Coronary artery (tissue), 2 donors: ENCODE measurements at places on chromosomes 16 and 17.

DNA sequence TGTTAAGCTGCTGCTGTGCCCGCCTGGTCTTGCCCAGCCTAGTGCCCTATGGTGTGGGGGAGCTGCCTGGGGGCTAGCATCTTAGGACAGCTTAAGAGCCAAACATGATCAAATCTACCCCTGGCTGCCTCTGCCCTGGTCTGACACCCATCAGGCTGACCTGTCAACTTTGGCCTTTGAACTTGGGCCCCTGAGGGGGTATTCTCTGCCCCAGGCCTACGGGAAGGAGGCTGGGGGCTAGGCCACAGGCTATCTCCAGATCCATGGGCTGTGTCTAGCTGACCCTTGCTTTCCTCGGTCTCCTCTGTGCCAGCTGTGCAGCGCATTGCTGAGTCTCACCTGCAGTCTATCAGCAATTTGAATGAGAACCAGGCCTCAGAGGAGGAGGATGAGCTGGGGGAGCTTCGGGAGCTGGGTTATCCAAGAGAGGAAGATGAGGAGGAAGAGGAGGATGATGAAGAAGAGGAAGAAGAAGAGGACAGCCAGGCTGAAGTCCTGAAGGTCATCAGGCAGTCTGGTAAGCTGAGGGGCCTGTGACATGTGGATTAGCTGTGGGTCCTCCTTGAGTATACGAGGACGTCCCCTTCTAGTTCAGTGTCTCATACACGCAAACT lies 3.3 kb upstream of the STARD3 start:
- no peak for DNase-seq

GRCh38 chr16:84283314-84284153 lies 11.1 kb upstream of the WFDC1 start:
- DNase-seq, result no peak

DNA sequence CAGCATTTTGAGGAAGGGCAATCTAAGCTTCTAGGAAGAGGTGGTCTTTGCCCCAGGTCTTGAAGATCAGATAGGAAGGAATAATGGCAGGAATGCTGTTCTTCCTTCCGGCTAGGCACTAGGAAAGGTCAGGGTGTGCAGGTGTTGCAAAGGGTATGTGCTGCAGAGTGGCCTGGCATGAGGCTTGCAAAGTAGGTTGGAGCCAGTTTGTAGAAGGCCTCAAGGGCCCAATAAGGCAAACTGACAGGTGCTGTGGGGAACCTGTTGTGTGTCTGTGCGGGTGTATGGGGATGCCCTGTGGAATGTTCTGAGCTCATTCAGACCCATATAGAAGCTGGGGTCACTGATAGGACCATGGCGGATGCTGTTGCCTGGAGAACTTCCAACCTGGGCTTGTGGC lies 12.7 kb downstream of the MSI2 start:
- DNase-seq, result no peak

DNA sequence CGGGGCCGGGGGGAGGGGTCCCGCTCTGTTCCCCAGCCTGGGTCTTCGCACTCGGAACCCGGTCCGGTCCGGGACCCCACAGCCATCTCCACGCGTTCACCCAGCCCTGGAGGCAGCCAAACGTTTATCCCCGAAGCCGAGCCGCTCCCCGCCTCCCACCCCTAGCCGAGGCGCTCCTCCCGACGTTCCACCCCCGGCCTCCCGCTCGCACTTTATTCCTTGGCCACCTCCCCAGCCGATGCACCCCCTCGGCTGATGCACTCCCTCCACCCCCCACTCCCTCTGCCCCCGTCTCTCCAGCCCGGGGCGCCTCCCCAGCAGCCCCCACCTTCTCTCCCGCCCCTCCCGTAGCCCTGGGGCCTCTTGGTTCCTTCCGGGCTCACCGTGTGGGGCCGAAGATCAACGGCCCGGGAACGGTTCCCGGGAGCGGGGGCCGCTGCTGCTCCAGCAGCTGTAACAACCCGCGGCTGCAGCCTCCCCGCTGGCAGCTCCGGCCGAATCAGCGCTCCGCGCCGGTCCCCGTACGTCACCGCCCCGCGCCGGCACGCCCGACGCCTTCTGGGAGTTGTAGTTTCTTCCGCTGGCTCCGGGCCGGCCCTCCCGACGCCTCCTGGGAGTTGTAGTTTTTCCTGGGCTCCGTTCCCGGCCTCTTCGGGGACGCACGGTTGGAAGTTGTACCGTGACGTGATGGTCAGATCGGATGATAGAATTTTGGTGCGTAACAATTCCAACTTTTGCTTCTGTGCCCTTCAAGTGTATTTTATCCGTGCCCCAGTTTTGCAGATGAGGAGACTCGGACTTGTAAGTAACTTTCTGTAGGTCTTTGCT lies at the start of the genes LRRC3C and ORMDL3:
LRRC3C (plus strand) TSS at position 632 of the 828 bp plus-strand sequence. CDS start 13,792 bp downstream, outside the sequence.
ORMDL3 (minus strand) TSS at position 501 of the 828 bp plus-strand sequence. CDS start 3,398 bp downstream, outside the sequence.
- peak; percentile 96 for DNase-seq

GRCh38 chr17:64974750-64975317 lies 55.6 kb upstream of the LRRC37A3 start:
- no peak for DNase-seq

GRCh38 chr17:1939981-1940809 lies 84.9 kb downstream of the RTN4RL1 start:
- DNase-seq, result no peak

GRCh38 chr17:32319548-32319905 lies 22.4 kb downstream of the C17orf75 start:
- no peak for DNase-seq

- no peak for DNase-seq
Measured at GRCh38 chr16:68636818-68637217, 8.3 kb upstream of the CDH3 start.
